ENCODE measurements at places on chromosomes 3 and 15.

GRCh38 chr3:127485396-127486170 lies 105.0 kb downstream of the TPRA1 start:
- no peak for DNase-seq

DNA sequence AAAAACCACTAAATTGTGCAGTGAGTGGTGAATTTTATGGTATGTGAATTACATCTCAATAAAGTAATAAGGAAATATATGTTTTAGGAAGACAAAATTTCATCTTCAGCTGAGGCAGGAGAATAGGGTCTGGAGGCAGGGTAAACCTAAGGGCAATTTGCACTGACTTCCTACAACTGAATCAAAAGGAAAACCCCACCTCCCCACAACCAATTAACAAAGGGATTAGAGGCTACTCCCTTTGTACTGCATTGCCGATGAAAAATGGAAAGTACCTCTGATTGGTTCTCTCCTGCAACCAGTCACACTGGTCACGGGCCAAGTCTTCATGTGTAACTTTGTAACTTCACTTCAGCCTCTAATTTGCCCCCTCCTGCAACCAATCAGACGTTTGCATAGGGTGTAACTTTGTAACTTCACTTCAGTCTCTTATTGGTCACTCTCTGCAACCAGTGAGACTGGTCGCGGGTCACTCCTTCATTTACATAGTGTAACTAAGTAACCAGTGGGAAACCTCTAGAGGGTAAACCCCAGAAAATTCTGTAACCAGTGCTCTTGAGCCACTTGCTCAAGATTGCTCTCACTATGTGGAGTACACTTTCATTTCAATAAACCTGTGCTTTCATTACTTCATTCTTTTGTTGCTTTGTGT lies 244.5 kb downstream of the CNTN4 start:
- DNase-seq: no peak

DNA sequence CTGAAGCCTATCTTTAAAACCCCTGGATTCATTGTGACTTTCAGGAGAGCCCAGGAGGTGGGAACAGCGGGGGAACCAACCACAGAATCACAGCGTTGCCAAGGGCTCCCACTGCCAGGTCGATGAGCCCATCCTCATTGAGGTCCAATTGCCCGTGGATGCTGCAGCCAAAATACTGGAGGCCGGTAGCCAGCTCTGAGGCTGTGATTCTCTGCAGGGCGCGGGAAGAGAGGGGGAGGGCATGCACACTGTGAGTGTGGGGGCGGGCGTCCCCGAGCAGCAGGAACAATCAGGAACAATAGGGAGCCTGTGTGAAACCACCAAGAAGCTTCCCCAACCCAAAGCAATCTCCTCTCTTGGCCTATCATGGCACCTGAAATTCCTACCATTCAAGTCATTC lies 53.4 kb downstream of the FEM1B start:
- DNase-seq: no peak

GRCh38 chr15:31399544-31400171 lies 73.0 kb downstream of the KLF13 start:
- DNase-seq: no peak

DNA sequence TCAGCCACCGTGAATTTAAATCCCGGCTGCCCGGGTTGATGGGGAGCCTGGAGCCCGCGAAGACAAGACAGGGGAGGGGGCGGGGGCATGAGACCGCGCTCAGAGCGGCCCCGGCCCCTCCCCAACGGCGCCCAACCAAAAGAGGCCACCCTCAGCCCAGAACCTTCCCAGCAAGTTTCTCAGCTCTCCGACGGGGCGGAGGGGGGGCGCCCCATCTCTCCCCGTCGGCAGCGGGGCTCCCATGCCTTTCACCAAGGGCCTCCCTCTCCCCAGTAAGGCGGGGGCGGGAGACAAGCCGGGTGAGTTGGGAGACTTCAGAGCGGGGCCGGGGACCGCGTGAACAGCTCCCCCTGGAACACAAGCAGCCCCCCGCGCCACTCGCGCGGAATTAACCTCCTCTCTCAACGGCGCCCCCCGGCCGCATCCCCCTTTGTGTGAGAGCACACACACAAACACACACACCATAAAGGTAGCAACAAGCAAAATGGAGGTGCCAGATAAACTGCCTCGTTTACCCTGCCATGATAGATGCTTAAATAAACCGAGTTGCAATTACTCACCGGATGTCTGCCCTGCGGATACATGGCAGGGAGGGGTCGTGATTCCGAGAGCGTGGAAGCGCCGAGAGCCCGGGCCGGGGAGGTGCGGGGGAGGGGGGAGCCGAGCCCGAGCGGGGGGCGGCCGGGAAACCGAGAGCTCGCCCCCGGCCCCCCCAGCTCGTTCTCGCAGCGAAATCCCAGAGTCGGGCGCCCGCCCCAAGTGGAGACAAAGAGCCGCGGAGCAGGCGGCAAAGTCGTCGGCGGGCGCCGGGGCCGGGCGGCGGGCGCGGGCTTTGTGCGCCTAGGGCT lies 1.3 kb downstream of the TLE3 start:
- peak; percentile 49 for DNase-seq
